A549 treated with DMSO at 1 μM for 4 hours (cell line): ENCODE measurements at places on chromosomes 1 and 21. TPM values are rescaled to one million over a fixed set of nuclear protein-coding genes. Genes with fewer than 3 reads are reported as not detected.

LAD1 gene
- 0.55 to 1.1 TPM (median 0.66 TPM) in 5 replicates for total RNA-seq

HSD3B2 gene
- not detected in 5 replicates for total RNA-seq

LRRC3 gene
- 1.3 to 1.9 TPM (median 1.5 TPM) in 5 replicates for total RNA-seq

SPRR3 gene
- not detected in 5 replicates for total RNA-seq

ADGRB2 gene
- 5.7 to 7.7 TPM (median 7.4 TPM) in 5 replicates for total RNA-seq

SEMA4A gene
- 0.32 to 0.69 TPM (median 0.44 TPM) in 5 replicates for total RNA-seq

FMO3 gene
- not detected in 5 replicates for total RNA-seq

RAB3B gene
- total RNA-seq = 6.9 to 11.3 TPM (median 9.1 TPM) in 5 replicates

CYP4A11 gene
- total RNA-seq = not detected in 5 replicates

CRP gene
- total RNA-seq = not detected in 5 replicates

UQCRHL gene
- 5.7 to 8.0 TPM (median 6.9 TPM) in 5 replicates for total RNA-seq

HMGCS2 gene
- not detected in 5 replicates for total RNA-seq

COL16A1 gene
- total RNA-seq = 4.2 to 7.5 TPM (median 5.3 TPM) in 5 replicates

SPRR2A gene
- total RNA-seq = not detected in 5 replicates

SH2D1B gene
- 0.03 to 0.15 TPM (median 0.11 TPM) in 5 replicates for total RNA-seq

SPAG17 gene
- not detected in 5 replicates for total RNA-seq

NAV1 gene
- 8.0 to 16.4 TPM (median 11.6 TPM) in 5 replicates for total RNA-seq

NUF2 gene
- 24.1 to 31.6 TPM (median 28.7 TPM) in 5 replicates for total RNA-seq

RCSD1 gene
- 0.06 to 0.09 TPM (median 0.08 TPM) in 4 of 5 replicates, not detected in the other for total RNA-seq

CFAP74 gene
- total RNA-seq = 0.02 TPM in 1 of 5 replicates, not detected in the others

CYYR1 gene
- not detected in 5 replicates for total RNA-seq

RSPH1 gene
- 0.45 to 0.94 TPM (median 0.67 TPM) in 5 replicates for total RNA-seq

CR1 gene
- not detected in 5 replicates for total RNA-seq

KRTAP6-1 gene
- not detected in 5 replicates for total RNA-seq

ICOSLG gene
- total RNA-seq = 2.4 to 2.8 TPM (median 2.6 TPM) in 5 replicates

PIK3R3 gene
- total RNA-seq = 0.77 to 1.0 TPM (median 0.89 TPM) in 5 replicates

DLGAP3 gene
- total RNA-seq = 0.08 to 0.25 TPM (median 0.17 TPM) in 5 replicates

NBPF6 gene
- not detected in 5 replicates for total RNA-seq

IFNGR2 gene
- 50.3 to 61.6 TPM (median 59.8 TPM) in 5 replicates for total RNA-seq

LPAR3 gene
- 0.10 to 0.46 TPM (median 0.32 TPM) in 5 replicates for total RNA-seq

CLCA4 gene
- total RNA-seq = not detected in 5 replicates

KCNE1 gene
- 0.05 to 0.09 TPM in 2 of 5 replicates, not detected in the others for total RNA-seq

SGIP1 gene
- total RNA-seq = not detected in 5 replicates

NOL9 gene
- total RNA-seq = 3.8 to 6.0 TPM (median 5.4 TPM) in 5 replicates

AMPD1 gene
- not detected in 5 replicates for total RNA-seq

TEKT2 gene
- not detected in 5 replicates for total RNA-seq
